T-cell (primary cell): ENCODE measurements at places on chromosomes 16 and 17. TPM values are rescaled to one million over a fixed set of nuclear protein-coding genes. Genes with fewer than 3 reads are reported as not detected.

DNA sequence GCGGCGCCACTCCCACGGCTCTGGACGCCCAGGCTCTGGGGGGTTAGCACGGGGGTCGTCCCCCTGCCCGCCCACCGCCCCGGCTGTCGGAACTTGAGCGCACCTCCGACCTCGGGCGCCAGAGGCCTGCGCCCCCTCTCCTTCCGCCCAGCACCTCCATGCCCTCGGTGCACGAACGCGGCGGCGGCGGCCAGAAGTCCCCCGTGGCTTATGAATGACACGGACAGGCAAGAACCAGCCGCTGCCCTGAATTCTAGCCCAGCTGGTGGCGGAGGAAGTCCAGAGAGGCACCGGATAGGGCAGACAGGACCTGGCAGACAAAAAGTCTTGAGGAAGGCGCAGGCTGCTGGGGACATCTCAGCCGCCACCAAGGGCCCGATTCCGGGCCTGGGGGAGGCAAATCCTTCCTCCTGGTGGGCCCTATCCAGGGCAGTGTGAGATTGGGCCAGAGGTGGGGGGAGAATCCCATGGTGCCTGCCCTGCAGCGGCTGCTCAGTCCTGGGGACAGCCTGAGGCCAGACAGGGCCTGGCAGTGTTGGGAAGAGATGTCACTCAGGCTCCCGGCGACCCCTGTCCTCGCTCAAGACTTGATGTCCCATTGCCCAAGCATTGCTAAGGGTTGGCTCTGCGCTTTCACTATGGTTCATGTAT lies 897 bp upstream of the CYGB start:
- no peak for DNase-seq

DNA sequence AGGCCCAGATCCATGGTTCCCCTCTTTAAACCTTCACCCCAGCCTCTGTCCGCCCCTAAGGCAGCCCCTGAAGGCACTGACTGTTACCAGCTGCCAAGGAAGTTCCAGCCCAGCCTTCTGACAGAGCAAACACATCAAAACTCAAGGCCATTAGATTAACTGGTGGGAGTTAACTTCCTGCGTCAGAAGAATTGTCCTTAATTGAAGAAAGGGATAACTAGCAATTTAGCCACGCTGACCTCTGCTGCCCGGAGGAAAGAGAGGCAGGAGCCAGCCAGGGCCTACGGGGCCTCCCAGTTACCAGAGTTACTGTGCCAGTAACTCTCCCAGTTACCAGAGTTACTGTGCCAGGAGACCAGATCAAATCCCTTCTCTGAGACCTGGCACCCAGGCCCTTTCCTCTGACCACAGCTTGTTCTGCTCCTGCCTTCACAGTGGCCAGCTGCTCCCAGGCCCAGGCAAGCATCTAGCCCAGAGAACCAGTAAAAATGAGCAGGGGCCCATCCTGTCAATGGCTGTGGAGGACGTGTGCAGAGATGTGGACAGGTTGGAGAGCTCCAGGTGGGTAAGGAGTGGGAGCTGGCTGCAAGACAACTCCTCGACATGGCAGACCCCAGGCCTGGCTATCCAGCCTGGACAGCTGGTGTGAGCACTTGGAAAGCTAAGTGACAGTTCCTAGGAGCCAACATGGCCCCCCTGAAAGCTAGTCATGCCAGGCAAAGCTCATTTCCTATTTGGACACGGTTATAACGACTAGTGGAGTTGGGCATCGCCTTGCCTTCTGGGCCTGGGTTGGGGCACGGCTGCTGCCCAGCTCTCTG lies 2.8 kb upstream of the PITPNM3 start:
- no peak for DNase-seq

Gene TAT
- total RNA-seq, result not detected

Gene RAD51C
- total RNA-seq, result 18.1 TPM

DNA sequence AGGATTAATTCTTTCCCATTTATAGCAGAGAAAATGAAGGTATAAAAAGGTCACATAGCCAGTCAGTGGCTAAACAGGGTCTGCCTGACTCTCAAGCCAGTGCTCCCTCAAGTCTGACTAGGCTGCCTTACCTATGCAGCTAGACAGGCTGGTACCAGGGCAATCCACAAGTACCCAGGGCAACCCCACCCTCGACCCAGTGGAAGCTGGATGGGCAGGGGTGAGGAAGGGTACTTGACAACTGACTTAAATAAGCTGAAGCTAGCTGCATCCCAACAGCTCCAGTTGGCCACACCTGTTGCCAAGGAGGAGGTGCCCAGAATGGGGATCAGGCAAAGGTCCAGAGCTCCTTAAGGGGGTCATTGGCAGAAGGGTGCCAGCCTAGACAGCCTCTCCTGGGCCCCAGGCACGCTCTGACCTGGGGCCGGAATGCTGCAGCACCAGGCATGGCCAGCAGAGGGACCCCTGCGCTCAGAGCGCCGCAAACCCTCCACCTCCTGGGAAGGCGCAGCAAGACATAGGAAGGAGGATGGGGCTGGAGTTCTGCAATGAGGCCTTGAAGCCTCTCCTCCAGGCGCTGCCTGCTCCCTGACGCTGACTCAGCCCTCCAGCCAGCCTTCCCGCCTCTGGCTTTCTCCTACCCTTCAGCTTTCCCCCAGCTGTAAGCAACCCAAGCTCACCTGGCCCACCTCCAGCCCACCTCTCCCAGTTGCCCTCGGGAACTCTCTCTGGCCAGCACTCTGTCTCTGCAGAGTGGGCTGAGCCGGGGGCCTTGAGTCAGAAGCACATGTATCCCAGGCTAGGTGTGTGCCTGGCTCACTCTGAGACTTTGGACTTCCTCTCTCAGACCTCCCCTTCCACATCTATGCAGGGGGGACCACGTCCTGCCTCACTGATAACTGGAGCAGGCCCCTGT lies 28.8 kb downstream of the MPP2 start:
- peak; percentile 46 for DNase-seq

DNA sequence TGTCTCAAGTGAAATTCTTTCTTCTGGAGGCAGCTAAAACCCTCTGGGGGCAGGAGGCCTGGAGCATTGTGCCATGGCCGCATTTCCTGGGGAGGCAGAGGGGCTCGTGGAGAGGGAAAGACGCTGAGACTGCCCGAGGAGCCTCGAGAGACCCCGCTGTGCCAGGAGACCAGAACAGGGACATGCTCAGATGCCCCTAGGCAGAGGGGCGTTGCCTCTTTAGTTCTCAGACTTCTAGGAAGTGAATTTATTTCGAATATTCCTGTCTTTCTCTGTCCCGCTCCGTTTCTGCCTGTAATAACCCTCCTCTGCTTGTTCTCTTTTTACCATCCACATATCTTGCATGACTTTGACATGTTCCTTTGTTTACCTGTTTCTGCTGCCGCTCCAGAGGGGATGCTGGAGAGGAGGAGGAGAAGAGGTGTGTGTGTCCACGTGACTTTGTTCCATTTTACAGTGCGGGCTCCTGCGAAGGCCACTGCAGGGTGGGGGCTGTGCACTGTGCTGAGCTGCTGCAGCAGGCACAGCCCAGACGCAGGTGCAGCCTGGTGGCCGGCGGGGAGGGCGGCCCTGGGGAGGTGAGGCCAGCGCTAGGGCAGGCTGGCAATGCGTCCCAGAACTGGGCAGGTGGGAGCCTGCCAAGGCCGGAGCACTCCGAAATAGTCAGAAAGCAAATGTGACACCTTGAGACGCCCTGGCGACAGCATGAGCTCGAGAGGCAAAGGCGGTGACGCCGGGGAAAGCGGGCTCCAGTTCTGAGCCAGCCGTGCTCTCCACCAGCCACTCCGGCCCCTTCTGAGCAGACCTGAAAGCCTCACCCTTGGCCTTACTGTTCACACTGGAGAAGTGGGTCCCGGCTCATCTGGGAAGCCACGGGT lies 29.9 kb downstream of the CIBAR2 start:
- no peak for DNase-seq

DNA sequence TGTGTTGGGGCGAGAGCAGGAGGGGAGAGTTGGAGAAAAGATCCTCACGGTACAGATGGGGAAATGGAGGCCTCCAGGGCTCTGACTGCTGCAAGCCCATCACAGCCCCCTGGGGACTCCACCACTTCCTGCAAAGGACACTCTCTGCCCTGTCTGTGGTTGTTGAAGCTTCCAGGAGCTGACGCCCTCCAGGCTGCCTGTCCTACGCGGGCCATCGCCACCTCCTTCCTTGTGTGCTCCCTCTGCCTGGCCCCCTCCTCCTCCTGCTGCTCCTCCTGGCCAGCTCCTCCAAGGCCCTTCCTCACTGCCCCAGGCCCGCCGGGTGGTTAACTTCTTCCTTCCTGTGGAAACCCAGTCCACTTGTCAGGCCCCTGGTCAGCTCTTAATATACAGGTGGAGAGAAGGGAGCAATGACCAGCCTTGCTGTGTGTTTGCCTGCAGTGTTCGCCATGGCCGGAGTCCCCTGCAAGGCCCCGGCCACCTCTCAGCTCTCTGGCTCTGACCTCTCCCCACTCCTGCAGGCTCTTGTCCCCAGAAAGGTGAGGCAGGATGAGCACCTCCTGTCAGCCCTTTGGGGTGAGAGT lies 18.4 kb upstream of the STAC2 start:
- DNase-seq, result no peak

DNA sequence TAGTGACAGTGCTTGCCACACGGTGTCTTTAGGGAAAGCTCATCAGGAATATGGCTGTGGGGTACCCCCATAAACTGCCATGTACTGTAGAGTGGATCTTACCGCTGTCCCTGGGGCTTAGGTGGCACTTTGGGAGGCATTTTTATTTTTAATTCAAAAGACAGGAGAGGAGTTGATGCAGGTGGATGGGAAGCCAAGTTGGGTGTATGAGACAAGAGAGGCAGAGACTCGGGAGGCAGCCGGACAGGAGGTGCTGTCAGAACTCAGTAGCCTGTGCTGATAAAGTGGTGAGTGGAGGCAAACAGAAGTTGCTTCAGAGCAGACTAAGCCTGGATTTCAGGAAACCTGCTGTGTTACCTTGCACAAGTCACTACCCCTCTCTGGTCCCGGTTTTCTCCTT lies 185.9 kb downstream of the TMEM132E start:
- DNase-seq, result no peak

- DNase-seq, result no peak
Measured at GRCh38 chr16:19196871-19197270, 28.8 kb downstream of the SYT17 start.
